ENCODE measurements at places on chromosomes 2 and 18.

DNA sequence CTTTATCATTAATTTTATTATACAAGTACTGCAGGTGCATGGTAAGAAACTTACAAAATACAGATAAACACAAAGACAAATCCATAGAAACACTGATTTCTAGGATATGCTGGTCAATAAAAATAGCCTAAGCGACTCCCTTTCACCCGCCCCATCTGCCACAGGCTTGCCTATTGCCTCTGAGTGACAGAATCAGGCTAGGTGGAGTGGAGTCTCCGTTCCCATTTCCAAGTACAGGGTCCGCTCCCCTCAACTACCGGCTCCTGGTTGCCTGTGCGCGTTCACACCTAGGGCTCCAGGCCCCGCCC lies 201 bp upstream of the TRAPPC12 start:
- DNase-seq = no peak

DNA sequence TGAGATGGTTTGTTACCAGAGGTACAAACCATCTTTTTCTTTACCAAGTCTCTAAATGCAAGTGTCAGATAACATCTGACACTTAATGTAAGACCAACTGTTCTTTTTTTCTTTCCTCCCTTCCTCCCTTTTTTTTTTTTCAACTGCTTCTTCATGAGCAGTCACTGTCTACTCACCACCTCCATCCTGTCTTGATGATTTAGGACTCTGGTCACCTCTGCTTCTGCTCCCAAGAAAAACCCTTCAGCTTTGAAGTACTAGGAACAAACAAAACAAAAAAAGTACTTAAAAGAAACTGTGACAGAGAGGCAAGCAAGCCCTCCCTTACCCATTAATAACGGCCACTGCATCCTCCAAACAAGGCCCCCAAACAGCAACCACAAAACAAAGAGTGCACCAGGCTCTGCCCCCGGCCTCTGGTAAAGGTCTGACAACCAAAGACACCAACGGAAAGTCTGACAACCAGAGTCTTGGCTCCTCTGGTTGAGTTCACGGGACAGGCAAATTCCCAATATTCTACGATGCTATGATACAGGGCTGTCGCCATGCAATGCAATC lies 141.0 kb downstream of the ARL4C start:
- DNase-seq = no peak

DNA sequence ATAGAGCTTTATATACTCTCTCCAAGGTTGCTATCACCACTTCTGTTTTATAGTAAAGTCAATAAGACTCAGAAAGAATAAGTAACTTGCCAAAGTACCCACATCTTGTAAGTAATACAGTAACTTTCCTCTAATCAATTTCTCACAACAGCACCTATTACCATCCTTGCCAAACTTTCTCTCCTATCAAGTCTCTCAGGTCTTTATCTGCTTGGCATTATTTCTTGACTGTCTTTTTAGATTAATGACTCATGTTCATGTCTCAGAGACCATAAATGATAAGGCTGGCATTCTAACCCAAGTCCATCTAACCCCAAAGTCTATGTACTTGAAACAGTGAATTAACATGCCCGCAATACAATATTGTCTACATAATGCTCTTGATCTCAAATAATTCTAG lies 618.0 kb upstream of the ZEB2 start:
- no peak for DNase-seq

DNA sequence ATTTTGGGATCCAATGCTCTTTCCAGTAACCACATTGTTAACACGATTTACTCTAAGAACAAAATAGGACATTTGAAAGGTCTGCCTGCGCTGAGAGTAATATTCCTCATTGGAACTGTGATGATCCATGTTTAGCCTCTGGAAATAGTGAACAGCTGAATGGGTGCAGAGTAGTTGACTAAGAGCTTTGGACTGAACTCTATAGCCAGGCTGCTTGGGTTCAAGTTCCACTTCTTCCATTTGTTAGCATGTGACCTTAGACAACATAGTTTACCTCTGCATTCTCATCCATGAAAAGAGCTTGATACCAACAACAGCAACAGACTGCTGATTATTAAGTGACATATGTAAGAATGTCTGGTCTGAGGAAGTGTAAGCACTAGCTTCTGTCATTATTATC lies 128.3 kb upstream of the MMADHC start:
- no peak for DNase-seq

GRCh38 chr2:158095912-158096311 lies 5.8 kb upstream of the UPP2 start:
- DNase-seq = no peak

DNA sequence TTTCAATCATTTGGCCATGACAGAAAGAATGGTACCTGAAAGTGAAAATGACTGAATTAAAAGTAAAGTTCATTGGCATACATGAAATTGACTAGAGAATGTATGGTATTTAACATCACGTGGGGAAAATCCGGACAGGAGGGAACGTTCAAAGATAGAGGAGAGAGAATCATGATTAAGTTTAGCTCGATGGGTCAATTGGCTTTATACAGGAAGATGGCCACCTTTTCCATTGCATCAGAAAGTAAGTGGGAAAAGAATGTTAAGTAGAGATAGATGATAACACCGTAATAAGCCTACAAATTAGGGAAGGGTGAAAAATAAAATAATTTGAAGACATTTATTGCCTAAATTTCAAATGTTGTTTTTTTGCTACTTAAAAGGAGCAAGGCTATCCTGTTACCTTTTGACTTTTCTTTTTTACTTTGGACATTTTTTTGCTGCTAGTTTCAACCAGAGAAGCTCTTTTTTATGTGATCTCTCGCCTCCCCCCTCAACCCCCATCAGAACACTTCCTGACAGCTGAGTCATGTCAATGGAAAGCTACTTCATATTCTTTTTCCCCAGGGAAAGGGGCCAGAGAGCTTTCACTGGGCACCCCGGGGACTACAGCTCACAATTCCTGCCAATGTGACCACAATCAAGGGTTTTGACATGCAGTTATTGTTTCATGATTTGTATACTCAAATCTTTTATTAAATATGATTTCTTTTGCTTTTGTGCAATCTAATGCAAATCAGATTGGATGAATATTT lies 767 bp upstream of the CCDC102B start:
- DNase-seq = peak; percentile 93

GRCh38 chr2:16687955-16688354 lies 22.3 kb upstream of the CYRIA start:
- no peak for DNase-seq

DNA sequence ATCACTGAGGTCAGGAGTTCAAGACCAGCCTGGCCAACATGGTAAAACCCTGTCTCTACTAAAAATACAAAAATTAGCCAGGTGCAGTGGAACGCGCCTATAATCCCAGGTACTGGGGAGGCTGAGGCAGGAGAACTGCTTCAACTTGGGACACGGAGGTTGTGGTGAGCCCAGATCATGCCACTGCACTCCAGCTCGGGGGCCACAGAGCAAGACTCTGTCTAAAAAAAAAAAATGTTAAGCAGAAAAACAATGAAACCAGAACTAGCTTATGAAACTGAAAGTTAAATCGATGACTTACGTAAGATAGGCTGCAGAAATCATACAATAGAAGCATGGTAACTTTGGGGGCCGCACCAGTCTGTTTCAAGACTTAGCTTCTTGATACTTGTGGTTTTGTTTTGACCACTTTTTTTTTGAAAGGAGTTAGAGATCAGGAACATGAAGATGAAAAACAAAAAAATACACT lies 6.2 kb upstream of the GPR155 start:
- no peak for DNase-seq

- DNase-seq = no peak
Measured at GRCh38 chr18:45719106-45719505, 4.9 kb upstream of the SLC14A1 start.

- DNase-seq = no peak
Measured at GRCh38 chr18:31205273-31205672, 42.6 kb upstream of the DSC1 start.

- DNase-seq = no peak
Measured at GRCh38 chr2:24304631-24305030, 55.7 kb downstream of the ITSN2 start.

DNA sequence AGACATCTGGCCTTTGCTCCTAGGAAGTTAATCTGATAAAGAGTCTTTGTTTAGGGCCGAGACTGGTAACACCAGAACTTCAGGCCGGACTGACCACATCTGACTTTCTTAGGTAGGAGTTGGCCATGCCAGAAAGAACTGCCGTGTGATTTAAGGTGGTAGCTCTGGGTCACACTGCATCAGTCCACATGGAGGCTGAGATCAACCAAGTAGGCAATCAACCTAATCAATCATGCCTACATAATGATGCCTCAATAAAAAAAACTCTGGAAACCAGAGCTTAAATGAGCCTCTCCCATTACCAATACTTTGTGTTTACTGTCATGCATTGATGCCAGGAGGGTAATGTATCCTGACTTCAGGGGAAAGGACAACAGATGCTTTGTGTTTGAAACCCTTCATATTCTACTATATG lies 44.1 kb upstream of the ORC2 start:
- no peak for DNase-seq

DNA sequence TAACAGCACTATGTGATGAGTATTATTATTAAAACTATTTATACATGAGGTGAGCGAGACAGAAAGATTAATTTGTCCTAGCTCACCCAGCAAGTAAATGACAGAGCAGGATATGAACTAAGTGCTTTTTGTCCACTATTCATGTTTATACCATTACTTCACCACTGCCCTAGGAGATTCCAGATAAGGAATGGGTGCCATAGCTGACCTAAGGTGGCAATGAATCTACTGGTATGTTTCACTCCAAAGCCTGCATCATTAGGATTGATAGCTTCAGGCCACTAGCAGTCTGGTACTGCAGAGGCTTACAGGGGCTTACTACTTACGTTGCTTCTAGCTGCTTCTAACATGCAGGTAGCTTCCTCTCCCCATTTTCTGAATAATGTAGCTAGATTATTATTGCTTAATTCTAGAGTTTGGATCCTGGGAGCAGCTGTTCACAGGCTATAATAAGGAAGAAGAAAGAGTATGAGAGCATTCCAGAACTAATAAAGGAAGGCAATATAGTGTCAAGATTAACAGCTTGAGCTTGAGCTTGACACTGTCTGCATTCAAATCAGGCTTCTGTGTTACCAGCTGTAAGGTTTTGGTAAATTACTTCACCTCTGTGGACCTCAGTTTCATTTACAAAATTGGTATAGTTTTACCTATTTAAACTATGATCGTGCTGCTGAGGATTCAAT lies 153.7 kb downstream of the GALNT3 start:
- DNase-seq = no peak

DNA sequence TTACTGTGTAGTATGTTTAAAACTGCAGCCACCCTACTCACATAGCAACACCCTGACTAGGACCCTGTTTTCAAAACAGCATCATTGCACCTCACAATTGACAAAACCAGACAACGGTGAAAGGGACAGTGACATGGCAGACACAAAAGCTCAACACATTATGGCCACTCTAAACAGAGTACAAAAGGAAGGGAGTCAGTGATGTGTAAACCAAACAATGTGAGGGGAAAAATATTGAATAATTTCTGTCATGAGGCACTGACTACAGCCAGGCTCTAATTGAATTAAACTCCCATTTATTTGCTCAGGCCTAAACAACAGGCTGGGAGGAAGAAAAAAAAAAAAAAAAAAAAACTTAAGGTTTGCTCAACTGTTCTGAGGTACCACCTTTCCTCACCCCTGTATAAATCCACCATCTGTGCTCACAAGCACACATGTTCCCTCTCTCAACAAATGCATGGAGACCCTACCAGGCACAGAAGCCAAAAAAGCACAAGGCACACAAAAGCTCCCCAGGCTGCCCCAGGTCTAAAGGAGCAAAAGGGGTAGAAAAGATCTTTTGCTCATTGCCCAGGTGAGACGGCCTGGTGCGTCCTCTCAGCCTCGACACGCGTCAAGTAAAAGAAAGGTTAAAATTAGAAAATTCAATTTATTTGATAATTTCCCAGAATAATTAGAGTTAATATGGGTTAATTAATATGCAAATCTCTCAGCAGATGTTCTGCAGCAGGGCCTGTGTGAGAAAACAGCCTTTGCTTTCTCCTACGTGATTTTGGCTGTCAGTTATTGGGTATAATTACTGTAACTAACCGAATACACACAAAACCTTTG lies 80.9 kb downstream of the ZEB2 start:
- DNase-seq = no peak

- no peak for DNase-seq
Measured at GRCh38 chr2:85653996-85654395, 14.0 kb downstream of the SFTPB start.

- DNase-seq = no peak
Measured at GRCh38 chr2:159736048-159736447, 23.7 kb downstream of the MARCHF7 start.

DNA sequence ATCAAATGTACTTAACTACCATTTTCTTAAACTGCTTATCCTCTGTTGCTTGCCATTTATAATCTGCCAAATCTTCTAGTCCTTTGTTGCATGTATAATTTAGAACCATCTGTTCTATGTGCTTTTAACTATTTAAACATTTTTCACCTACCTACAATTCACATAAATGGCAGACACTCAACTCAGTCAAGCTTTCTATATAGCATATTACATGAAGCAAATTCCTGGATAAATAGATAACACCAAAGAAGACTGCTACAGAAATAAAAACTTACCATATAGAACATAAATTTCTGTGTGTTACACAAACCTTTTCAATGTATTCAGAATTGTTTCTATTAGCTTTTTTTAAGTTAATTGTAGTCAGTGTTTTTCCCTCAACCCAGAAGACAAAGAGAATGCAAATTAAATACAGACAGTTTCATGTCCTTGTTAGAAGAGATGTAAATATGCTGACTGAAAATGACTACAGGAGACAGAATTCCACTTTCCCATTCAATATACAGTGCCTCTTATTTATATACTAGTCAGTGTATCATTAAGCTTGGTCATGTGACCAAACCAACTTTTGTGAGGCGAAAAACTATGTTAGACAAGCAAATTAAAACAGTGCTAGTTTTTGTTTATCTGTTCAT lies 2.6 kb downstream of the BAZ2B start:
- DNase-seq = peak; percentile 32

DNA sequence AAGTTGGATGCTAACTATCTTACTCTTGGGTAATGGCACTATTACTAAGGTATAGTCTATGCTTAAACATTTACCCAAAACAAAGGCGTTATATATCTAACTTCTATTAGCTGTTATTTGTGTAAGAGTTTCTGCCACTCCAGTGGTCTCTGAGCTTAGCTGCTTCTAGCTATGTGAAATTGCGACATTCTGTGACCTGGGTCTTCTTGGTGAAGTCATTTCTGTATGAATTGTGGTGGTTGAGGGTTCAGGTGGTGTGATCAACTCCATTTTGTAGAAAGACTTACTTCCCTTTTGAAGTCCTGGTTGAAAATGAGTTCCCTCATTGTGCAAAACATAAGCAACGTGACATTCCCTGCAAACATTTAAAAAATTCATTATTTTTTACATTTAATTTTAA lies 221.6 kb downstream of the PIK3C3 start:
- DNase-seq = no peak

DNA sequence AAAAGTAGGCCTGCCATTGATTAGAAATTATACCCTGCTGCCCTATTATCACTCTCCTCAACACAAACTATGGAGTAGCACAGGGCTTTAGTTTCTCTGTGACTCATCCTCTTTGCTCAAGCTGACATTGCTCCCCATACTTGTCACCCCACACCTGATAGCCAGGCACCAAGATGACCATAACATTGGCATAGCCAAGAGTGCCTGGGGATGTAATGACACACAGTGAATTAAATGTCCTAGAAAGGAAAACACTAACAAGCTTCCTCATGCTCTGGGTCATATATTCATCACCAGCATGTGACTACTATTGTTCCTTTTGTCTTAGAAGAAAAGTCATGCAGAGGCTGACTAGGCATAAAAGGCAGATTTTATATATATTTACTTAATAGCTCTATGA lies 137.8 kb upstream of the RND3 start:
- no peak for DNase-seq

GRCh38 chr2:174145827-174146226 lies 102.5 kb downstream of the OLA1 start:
- DNase-seq = peak; percentile 22
